ENCODE measurements at places on chromosomes 16 and 17. TPM values are rescaled to one million over a fixed set of nuclear protein-coding genes. Genes with fewer than 3 reads are reported as not detected.

- H3K4me3 ChIP-seq: no peak overlapping the region
- no peak overlapping the region for H3K27ac ChIP-seq
- DNase-seq: no peak
- no peaks in the 10 kb centered on the region for H3K36me3 ChIP-seq
- peaks cover 19% of the 10 kb centered on the region for H3K4me1 ChIP-seq
- H3K27me3 ChIP-seq: no peaks in the 10 kb centered on the region
Observed at GRCh38 chr16:84544031-84544773, 39.7 kb upstream of the MEAK7 start.

Gene DNAH9
- not detected for polyA plus RNA-seq

- peaks cover 18% of the 10 kb centered on the region for H3K4me1 ChIP-seq
- DNase-seq: no peak
- H3K27ac ChIP-seq: peak overlapping the region; percentile 66
- H3K4me3 ChIP-seq: peak overlapping the region; percentile 57
- H3K27me3 ChIP-seq: no peaks in the 10 kb centered on the region
- H3K36me3 ChIP-seq: no peaks in the 10 kb centered on the region
Observed at GRCh38 chr17:75295201-75296158, 6.2 kb upstream of the SLC25A19 start.

Gene PGS1
- polyA plus RNA-seq: 32.3 TPM

Gene C17orf113
- polyA plus RNA-seq: 0.43 TPM

Gene C16orf87
- polyA plus RNA-seq: 16.5 TPM

GRCh38 chr17:47276868-47277267 is 23.2 kb downstream of the ITGB3 start:
- no peaks in the 10 kb centered on the region for H3K4me1 ChIP-seq
- no peak overlapping the region for H3K27ac ChIP-seq
- DNase-seq: no peak
- H3K4me3 ChIP-seq: no peak overlapping the region
- no peaks in the 10 kb centered on the region for H3K27me3 ChIP-seq

- H3K27ac ChIP-seq: no peak overlapping the region
- H3K4me1 ChIP-seq: peaks cover 5% of the 10 kb centered on the region
- H3K4me3 ChIP-seq: no peak overlapping the region
Observed at GRCh38 chr16:30637944-30638343, 12.8 kb upstream of the PRR14 start.

- no peak overlapping the region for H3K27ac ChIP-seq
- no peaks in the 10 kb centered on the region for H3K36me3 ChIP-seq
- DNase-seq: no peak
- H3K4me3 ChIP-seq: no peak overlapping the region
- no peaks in the 10 kb centered on the region for H3K4me1 ChIP-seq
Observed at GRCh38 chr17:28521311-28522085, 15.3 kb downstream of the FOXN1 start.

GRCh38 chr17:36591434-36592315 is at the start of gene DHRS11:
TSS of gene DHRS11 (plus strand) at chr17:36591879. CDS start at chr17:36592010, 131 bp downstream.
- peaks cover 3% of the 10 kb centered on the region for H3K27me3 ChIP-seq
- DNase-seq: peak; percentile 55
- peak within 1 kb of the TSS; percentile 68 for H3K27ac ChIP-seq
- H3K4me3 ChIP-seq: peak within 1 kb of the TSS; percentile 48
- H3K36me3 ChIP-seq: peaks cover 26% of the 10 kb centered on the region

Gene SMIM36
- not detected for polyA plus RNA-seq

- no peak for DNase-seq
- H3K36me3 ChIP-seq: no peaks in the 10 kb centered on the region
- no peak overlapping the region for H3K27ac ChIP-seq
- no peak overlapping the region for H3K4me3 ChIP-seq
- no peaks in the 10 kb centered on the region for H3K27me3 ChIP-seq
Observed at GRCh38 chr17:19573075-19573474, 39.4 kb downstream of the SLC47A1 start.

GRCh38 chr16:1991135-1991551 is 1.4 kb downstream of the SYNGR3 start:
- H3K4me1 ChIP-seq: peaks cover 20% of the 10 kb centered on the region
- peak; percentile 56 for DNase-seq
- H3K27me3 ChIP-seq: peaks cover 6% of the 10 kb centered on the region
- H3K4me3 ChIP-seq: peak overlapping the region; percentile 61
- peak overlapping the region; percentile 77 for H3K27ac ChIP-seq

GRCh38 chr16:71883168-71883848 is 674 bp downstream of the ZNF821 start:
- H3K4me3 ChIP-seq: peak overlapping the region; percentile 95
- peak; percentile 45 for DNase-seq
- peaks cover 51% of the 10 kb centered on the region for H3K4me1 ChIP-seq

Gene GUCY2D
- not detected for polyA plus RNA-seq

GRCh38 chr17:30954046-30954830 is 16.6 kb upstream of the RNF135 start:
- DNase-seq: no peak
- no peaks in the 10 kb centered on the region for H3K36me3 ChIP-seq
- H3K4me1 ChIP-seq: no peaks in the 10 kb centered on the region
- no peak overlapping the region for H3K4me3 ChIP-seq

DNA sequence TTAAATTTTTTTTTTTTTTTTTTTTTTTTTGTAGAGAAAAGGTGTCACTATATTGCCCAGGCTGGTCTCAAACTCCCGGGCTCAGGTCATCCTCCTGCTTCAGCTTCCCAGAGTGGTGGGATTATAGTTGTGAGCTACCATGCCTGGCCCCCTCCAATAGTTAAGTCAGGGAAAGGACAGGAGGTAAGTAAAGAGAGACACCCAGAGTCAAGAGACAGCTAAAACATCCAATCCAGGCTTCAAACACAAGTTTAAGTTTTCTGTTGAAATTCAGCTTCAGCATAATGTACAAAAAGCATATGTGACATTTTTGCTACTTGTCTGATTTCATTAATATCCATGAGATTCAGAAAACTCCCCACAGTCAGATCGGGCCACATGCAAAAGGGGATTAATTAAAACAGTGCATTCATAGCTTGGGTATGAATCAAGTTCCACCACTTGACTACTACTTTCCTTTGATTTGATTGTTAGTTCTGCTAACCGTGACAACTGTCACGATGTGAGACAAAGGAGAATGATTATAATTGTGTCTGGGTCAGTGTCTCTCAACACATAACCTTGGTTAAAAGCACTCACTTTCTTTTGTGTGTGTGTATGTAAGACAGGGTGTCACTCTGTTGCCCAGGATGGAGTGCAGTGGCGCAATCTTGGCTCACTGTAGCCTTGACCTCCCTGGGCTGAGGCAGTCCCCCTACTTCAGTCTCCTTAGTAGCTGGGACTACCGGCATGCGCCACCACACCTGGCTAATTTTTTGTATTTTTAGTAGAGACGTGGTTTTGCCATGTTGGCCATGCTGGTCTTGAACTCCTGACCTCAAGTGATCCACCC is 184.9 kb downstream of the PARN start:
- H3K27me3 ChIP-seq: no peaks in the 10 kb centered on the region
- H3K36me3 ChIP-seq: peaks cover 12% of the 10 kb centered on the region
- no peak for DNase-seq
- H3K27ac ChIP-seq: no peak overlapping the region

DNA sequence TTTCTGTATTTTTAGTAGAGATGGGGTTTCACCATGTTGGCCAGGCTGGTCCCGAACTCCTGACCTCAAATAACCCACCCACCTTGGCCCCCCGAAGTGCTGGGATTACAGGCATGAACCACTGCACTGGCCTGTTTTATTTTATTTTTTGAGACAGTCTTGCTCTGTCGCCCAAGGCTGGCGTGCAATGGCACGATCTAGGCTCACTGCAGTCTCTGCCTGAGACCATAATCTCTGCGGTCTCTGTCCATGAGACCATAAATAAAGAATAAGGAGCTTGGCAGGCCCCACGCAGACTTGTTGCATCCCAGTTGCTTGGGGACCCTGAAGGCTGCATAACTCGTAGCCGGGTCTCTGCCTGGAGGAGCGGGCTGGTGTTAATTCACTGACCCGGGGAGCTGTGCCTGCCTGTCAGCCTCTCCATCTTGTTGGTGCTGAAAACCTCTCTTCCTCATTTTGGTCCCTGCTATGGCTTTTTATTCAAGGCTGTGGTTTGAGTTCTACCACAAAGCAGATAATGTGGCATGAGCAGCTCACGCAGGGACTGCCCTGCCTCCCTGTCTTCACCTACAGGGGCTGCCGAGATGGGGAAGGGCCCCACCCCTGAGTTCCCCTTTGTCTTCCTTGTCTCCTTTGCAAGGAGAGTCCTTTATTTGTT is 82.1 kb downstream of the MSI2 start:
- H3K36me3 ChIP-seq: peaks cover 3% of the 10 kb centered on the region
- H3K27ac ChIP-seq: no peak overlapping the region
- H3K4me1 ChIP-seq: peaks cover 5% of the 10 kb centered on the region
- no peaks in the 10 kb centered on the region for H3K27me3 ChIP-seq

DNA sequence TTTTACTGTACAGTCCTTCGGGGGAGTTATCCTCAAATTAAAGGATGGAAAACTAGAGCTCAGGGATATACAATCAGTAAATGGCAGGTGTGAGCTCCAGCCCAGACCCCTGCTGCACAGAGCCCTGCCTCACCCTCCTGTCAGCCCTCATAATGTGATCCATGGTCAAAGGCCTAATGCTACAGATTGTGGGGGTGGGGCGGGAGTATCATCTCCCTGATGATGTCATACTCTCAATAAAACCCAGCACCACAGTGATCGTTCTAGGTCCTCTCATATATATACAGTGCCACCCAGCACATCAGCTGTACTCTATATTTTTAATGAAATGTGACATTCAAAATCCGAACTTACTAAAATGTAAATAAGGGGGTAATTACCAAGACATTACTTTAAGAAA is 61.5 kb downstream of the SLC39A11 start:
- H3K36me3 ChIP-seq: peaks cover 12% of the 10 kb centered on the region
- no peak overlapping the region for H3K27ac ChIP-seq
- DNase-seq: no peak
- H3K4me3 ChIP-seq: no peak overlapping the region
- H3K4me1 ChIP-seq: no peaks in the 10 kb centered on the region

Gene OTOA
- not detected for polyA plus RNA-seq

DNA sequence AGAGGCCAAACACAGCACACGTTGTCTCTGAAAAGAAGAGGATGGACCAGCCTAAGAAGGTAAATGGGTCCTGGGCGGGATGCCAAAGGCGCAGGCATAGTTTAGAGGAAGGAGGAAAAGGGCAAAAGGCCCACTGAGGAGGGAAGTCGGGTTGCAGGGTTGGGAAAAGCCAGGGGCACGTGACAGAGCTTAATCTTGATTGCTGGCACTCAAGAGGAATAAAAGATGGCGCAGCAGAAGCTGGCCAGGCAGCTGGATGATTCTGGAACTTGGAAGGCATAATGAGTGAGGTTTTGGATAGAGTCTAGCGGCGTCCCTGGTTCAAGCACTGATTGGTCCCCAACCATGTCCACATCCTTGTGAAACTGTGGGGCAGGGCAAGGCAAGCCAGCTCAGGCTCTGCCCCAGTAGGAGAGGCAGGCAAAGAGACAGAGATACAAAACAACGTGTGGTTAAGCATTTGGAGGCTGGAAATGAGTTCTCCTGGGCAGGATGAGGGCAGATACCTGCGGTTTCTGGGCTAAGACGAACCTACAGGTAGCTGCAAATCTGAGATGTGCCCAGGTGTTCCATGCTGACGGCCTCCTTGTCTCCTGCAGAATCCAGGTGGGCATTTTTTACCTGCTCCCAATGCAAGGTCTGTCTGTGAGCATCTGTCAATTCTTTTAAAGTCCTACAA is 52.7 kb upstream of the CIBAR2 start:
- no peaks in the 10 kb centered on the region for H3K27me3 ChIP-seq
- H3K36me3 ChIP-seq: no peaks in the 10 kb centered on the region
- DNase-seq: no peak
- no peaks in the 10 kb centered on the region for H3K4me1 ChIP-seq
- H3K27ac ChIP-seq: no peak overlapping the region
- H3K4me3 ChIP-seq: no peak overlapping the region

DNA sequence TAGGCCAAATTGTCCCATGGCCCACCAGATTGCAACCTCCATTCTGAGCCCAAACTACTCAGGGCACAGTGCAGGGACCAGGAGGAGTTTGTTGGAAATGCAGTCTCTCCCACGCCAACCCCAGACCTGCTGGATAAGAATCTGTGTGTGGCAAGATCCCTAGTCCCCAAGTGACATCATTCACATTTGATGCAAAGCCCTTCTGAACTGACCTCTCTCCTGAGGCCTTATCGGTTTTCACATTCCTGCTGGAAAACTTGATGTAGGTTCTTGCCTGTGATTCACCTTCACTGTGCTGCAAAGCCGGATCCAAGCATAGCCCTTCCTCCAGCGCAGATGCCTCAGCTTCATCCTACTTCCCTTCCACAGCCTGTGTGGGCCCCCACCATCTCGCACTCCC is 6.6 kb upstream of the SHCBP1 start:
- no peak for DNase-seq
- no peaks in the 10 kb centered on the region for H3K36me3 ChIP-seq
- H3K4me3 ChIP-seq: no peak overlapping the region

Gene SPNS3
- 4.5 TPM for polyA plus RNA-seq

DNA sequence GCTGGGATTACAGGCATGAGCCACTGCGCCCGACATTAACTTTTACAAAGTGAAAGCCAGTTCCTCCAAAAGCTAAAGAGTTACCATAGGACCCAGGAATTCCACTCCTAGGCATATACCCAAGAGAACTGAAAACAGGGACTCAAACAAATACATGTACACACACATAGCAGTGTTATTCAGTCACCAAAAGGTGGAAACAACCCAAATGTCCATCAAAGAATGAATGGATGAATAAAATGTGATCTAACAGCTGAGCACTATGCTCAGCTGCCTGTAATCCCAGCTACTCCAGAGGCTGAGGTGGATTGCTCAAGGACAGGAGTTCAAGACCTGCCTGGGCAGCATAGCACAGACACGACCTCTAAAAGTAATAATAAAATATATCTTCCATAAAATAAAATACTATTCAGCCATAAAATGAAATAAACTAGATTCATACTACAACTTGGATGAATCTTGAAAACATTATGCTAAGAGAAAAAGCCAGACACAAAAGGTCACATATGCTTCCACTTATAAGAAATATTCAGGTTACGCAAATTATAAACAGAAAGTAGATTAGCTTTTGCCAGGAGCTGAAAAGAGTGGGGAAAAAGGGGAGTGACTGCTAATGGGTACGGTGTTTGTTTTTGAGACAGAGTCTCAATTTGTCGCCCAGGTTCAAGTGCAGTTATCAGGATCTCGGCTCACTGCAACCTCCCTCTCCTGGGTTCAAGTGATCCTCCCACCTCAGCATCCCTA is 9.3 kb upstream of the USP7 start:
- H3K36me3 ChIP-seq: no peaks in the 10 kb centered on the region
- H3K4me1 ChIP-seq: no peaks in the 10 kb centered on the region
- peaks cover 5% of the 10 kb centered on the region for H3K27me3 ChIP-seq
- H3K4me3 ChIP-seq: no peak overlapping the region
- no peak for DNase-seq

GRCh38 chr17:77036136-77036840 is 104.5 kb upstream of the SEC14L1 start:
- no peaks in the 10 kb centered on the region for H3K27me3 ChIP-seq
- H3K4me3 ChIP-seq: no peak overlapping the region
- no peaks in the 10 kb centered on the region for H3K4me1 ChIP-seq

All from CD4-positive, CD25-positive, alpha-beta regulatory T cell (primary cell).